B cell (primary cell): ENCODE measurements at places on chromosomes 2 and 18. TPM values are rescaled to one million over a fixed set of nuclear protein-coding genes. Genes with fewer than 3 reads are reported as not detected.

GRCh38 chr2:106096299-106097037, 97.6 kb downstream of the UXS1 start:
- no peaks in the 10 kb centered on the region for H3K27me3 ChIP-seq
- H3K27ac ChIP-seq: peak overlapping the region; percentile 59
- peak overlapping the region; percentile 38 for H3K4me3 ChIP-seq
- H3K4me1 ChIP-seq: peaks cover 32% of the 10 kb centered on the region
- DNase-seq: no peak

GRCh38 chr2:111046670-111047069, 74.0 kb upstream of the BCL2L11 start:
- H3K4me1 ChIP-seq: peaks cover 28% of the 10 kb centered on the region
- no peaks in the 10 kb centered on the region for H3K27me3 ChIP-seq
- no peak for DNase-seq
- no peak overlapping the region for H3K4me3 ChIP-seq
- H3K27ac ChIP-seq: no peak overlapping the region

DNA sequence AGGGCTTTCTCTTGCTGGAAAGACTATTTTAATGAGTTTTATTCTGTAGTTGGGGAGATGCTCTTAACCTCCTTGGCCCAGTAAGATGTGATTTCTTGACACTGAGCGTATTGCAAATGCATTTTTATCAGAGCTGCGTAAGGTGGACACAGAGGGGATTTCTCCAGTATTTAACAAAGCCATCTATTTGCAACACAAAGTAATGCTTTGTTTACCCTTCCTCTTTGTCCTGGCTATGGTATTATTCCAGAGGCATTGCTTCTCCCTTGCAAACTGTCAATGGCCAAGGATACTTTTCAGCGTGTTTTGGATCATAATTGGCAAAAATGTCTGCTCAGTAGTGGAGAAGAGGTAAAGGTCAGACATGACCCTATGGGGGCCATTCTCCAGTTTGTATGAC, 90.8 kb upstream of the PIK3C3 start:
- H3K36me3 ChIP-seq: no peaks in the 10 kb centered on the region
- no peaks in the 10 kb centered on the region for H3K27me3 ChIP-seq

DNA sequence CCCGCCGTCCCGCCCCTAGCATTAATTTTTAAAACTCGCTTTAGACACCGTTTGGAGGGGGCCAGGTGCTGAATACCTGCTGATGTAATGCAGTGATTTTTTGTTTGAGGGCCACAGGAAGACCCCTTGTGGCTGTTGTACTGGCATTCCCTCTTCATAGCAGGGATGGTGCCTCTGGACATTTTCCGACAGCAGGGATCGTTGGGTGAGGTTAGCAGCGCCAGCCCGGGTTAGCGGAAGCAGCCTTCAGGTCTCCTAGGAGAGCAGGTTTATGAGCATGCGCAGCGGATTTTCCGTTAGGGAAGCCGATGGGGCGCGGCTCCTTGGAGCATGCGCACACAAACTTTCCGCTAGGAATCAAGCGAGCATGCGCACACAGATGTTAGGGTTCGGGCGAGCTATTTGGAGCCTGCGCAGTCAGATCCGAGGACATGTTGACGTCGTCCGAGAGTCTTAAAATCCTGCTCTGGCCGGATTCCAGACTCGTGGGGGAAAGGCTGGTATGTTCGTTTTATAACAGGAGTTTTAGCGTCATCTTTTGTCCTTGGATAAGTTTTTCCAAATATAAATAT, 17.2 kb upstream of the C2orf74 start:
- no peaks in the 10 kb centered on the region for H3K27me3 ChIP-seq
- H3K4me1 ChIP-seq: peaks cover 8% of the 10 kb centered on the region
- peak overlapping the region; percentile 88 for H3K4me3 ChIP-seq
- peaks cover 2% of the 10 kb centered on the region for H3K36me3 ChIP-seq

GRCh38 chr18:36329684-36330434, 32.3 kb downstream of the FHOD3 start:
- H3K27me3 ChIP-seq: peaks cover 6% of the 10 kb centered on the region
- no peak overlapping the region for H3K27ac ChIP-seq

- H3K4me1 ChIP-seq: no peaks in the 10 kb centered on the region
- no peaks in the 10 kb centered on the region for H3K36me3 ChIP-seq
- no peak overlapping the region for H3K4me3 ChIP-seq
- no peaks in the 10 kb centered on the region for H3K27me3 ChIP-seq
Measured at GRCh38 chr2:202317080-202317857, 51.7 kb downstream of the NOP58 start.

- no peaks in the 10 kb centered on the region for H3K4me1 ChIP-seq
- no peaks in the 10 kb centered on the region for H3K27me3 ChIP-seq
- H3K36me3 ChIP-seq: no peaks in the 10 kb centered on the region
- no peak for DNase-seq
- H3K4me3 ChIP-seq: no peak overlapping the region
Measured at GRCh38 chr18:33097126-33097525, 324.3 kb upstream of the KLHL14 start.

GRCh38 chr2:189298038-189298437, 118.5 kb upstream of the COL5A2 start:
- no peaks in the 10 kb centered on the region for H3K4me1 ChIP-seq
- no peak overlapping the region for H3K27ac ChIP-seq
- H3K36me3 ChIP-seq: no peaks in the 10 kb centered on the region
- no peak for DNase-seq

- peaks cover 28% of the 10 kb centered on the region for H3K4me1 ChIP-seq
- H3K36me3 ChIP-seq: no peaks in the 10 kb centered on the region
- H3K27me3 ChIP-seq: no peaks in the 10 kb centered on the region
Measured at GRCh38 chr18:50880119-50880465, 1.2 kb downstream of the ME2 start.

DNA sequence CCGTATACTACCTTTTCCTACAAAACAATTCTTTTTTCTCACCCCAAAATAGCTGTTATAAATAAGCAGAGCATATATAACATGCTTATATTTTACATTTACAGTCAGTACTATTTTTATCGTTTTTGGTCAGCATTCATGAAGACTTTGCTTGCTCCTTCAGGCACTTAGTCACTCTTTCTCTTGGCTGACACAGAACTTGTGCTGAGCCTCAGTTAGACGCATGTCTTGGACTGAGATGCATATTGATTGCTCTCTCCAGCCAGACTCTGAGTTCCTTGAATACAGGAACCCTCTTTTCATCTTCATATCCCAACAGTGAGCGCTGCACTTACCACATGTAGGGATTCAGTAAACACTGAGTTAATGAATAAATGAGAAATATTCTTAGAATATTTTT, 158.3 kb downstream of the RTN4 start:
- no peak overlapping the region for H3K27ac ChIP-seq
- H3K27me3 ChIP-seq: no peaks in the 10 kb centered on the region
- H3K4me1 ChIP-seq: no peaks in the 10 kb centered on the region
- DNase-seq: no peak

DNA sequence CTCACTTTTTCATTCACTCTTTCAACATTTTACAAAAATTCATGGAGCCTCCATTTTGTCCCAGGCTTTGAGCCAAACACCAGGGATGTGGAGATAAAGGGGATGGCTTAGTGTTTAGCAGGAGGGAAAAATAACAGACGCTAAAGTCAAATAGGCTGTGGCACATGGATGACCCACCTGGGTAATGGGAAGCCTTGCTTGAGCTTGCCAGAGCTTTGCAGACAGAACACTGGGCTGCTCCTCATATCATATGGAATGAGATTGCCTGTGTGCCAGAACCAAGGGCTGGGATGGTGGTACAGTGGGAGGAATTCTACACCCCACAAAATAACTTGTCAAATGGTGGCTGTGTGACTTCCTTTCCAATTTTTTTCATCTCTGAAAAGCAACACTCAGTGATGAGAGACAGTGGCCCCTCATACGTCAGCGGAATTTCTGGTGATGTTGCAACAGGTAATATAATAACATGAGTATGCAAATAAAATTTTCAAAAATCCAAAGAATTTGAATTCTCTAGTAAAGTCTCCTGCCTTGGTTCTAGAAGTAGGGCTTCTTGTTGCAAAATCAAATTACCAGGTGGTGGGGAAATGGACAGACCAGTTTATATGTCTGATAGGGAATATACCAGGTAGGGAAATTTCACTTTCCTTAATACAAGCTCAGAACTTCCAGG, 252.9 kb downstream of the CLIP4 start:
- no peaks in the 10 kb centered on the region for H3K27me3 ChIP-seq
- H3K4me1 ChIP-seq: no peaks in the 10 kb centered on the region
- H3K4me3 ChIP-seq: no peak overlapping the region
- H3K36me3 ChIP-seq: no peaks in the 10 kb centered on the region
- H3K27ac ChIP-seq: no peak overlapping the region
- DNase-seq: no peak

GRCh38 chr2:233928594-233929351, 11.6 kb downstream of the TRPM8 start:
- H3K27ac ChIP-seq: no peak overlapping the region
- H3K36me3 ChIP-seq: no peaks in the 10 kb centered on the region
- H3K4me1 ChIP-seq: no peaks in the 10 kb centered on the region
- H3K4me3 ChIP-seq: no peak overlapping the region

- no peaks in the 10 kb centered on the region for H3K27me3 ChIP-seq
- DNase-seq: no peak
- H3K27ac ChIP-seq: no peak overlapping the region
Measured at GRCh38 chr2:119254601-119255080, 31.0 kb downstream of the STEAP3 start.

DNA sequence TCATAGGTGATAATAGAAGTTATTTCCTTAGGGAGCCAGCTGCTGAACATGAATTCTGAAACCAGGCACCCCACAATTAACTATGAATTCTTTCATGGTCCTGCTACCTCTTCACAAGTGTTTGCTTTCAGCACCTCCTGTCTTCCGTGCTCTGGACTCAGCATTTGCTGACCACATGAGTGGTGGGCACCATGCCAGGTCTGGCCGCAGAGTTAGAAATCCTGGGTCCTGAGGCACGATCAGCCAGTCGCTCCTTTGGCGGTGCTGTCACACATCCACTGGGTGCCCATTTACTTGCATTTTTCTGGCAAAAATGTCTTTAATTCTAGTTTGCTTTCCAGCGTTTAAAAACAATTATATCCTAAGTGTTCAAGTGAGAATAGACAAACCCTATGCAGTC, 196.4 kb upstream of the PXDN start:
- H3K4me3 ChIP-seq: no peak overlapping the region
- H3K27ac ChIP-seq: no peak overlapping the region
- no peaks in the 10 kb centered on the region for H3K36me3 ChIP-seq
- DNase-seq: no peak
- no peaks in the 10 kb centered on the region for H3K4me1 ChIP-seq
- no peaks in the 10 kb centered on the region for H3K27me3 ChIP-seq

DNA sequence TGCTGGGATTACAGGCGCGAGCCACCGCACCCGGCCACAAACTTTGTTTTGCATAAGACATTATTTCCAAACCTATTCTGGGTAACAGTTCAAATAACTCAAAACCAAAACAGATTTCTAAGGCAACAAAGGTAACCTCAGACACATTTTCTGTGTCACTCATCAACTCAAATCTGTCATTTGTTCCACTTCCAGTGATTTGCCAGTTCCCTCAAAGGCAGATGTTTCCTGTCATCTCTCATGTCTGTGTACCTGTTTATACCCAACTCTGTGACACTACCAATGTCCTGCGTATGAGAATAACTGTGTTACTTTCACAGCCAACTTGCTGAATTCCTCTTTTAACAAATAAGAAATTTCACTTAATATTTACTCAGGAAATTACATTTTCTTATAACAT, 54.4 kb downstream of the SCN3A start:
- peak; percentile 57 for DNase-seq
- no peaks in the 10 kb centered on the region for H3K4me1 ChIP-seq
- no peak overlapping the region for H3K4me3 ChIP-seq

- no peak overlapping the region for H3K4me3 ChIP-seq
- peak overlapping the region; percentile 51 for H3K27ac ChIP-seq
Measured at GRCh38 chr2:42775186-42775585, 11.3 kb upstream of the OXER1 start.

DNA sequence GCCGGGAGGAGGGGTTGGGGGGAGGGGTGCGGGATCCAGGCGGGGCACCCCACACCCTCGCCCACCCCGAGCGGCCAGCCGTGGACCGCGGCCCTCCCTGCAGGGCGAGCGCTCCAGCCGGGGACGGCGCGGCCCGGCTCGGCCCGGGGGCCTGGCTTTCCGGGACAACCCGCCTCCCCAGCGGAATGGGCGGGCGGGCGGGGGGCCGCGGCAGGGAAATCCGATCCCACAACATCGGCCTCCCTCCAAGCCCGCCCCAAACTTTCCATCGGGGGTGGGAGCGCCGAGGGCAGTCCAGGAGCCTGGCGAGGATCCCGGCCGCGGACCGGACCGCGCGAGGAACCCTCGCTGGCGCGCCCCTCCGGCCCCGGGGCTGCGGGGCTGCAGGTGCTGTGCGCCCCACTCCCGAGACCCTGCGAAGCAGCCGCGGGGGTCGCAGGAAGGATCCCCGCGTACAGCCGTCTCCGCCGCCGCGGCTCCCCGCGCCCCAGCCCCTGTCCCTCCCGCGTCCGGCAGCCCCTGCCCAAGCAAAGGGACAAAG, 529 bp downstream of the SEMA4C start:
- H3K4me1 ChIP-seq: peaks cover 35% of the 10 kb centered on the region
- no peak overlapping the region for H3K4me3 ChIP-seq
- no peak overlapping the region for H3K27ac ChIP-seq
- H3K27me3 ChIP-seq: no peaks in the 10 kb centered on the region

- H3K4me1 ChIP-seq: no peaks in the 10 kb centered on the region
- DNase-seq: no peak
- peaks cover 1% of the 10 kb centered on the region for H3K36me3 ChIP-seq
- H3K4me3 ChIP-seq: no peak overlapping the region
Measured at GRCh38 chr2:147916723-147917122, 71.9 kb downstream of the ACVR2A start.

DNA sequence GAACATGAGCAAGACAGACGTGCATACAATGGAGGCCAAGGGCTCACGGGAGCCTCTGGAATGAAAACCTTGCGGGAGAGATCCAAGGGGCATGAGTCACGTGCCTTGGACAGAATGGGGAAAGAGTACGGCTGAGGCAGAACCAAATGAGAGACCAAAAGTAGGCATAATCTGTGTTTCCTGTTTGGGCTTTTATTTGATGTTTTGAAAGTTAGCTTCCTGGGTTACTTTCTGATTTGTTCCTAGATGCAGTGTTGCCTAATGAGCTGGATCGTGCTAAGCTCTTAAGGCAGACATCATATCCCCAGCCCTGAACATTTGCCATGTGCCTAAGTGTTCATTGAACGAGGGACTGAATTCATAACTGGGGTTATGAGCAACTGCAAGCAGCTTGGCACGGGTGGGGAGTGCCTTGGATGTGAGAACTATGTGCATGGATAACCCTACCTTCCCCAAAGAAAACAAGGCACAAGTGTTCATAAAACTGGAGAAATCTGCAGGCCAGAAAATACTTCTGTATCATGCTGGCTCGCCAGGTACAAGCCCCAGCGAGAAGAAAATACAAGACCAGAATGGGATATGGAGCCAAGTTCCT, 60.3 kb upstream of the RPL31 start:
- no peaks in the 10 kb centered on the region for H3K36me3 ChIP-seq
- no peaks in the 10 kb centered on the region for H3K4me1 ChIP-seq
- H3K27ac ChIP-seq: no peak overlapping the region
- DNase-seq: no peak
- no peak overlapping the region for H3K4me3 ChIP-seq

CCDC68 gene
- 0.01 and 0.16 TPM in 2 replicates for polyA plus RNA-seq

SFTPB gene
- polyA plus RNA-seq: not detected in 2 replicates

MRPL33 gene
- 14.4 and 32.4 TPM in 2 replicates for polyA plus RNA-seq

GPR35 gene
- polyA plus RNA-seq: 9.6 and 14.0 TPM in 2 replicates

CDH2 gene
- polyA plus RNA-seq: not detected in 2 replicates

PPP1R1C gene
- polyA plus RNA-seq: not detected in 2 replicates

FOXD4L1 gene
- polyA plus RNA-seq: 0.12 TPM in 1 of 2 replicates, not detected in the other

RBKS gene
- polyA plus RNA-seq: 9.2 and 26.7 TPM in 2 replicates

FOSL2 gene
- 2.5 and 6.1 TPM in 2 replicates for polyA plus RNA-seq

RTKN gene
- 5.1 TPM in 2 replicates for polyA plus RNA-seq

REEP1 gene
- not detected in 2 replicates for polyA plus RNA-seq

TMEM178A gene
- polyA plus RNA-seq: 0.69 and 1.4 TPM in 2 replicates

REG3A gene
- not detected in 2 replicates for polyA plus RNA-seq

COBLL1 gene
- polyA plus RNA-seq: 29.0 and 45.1 TPM in 2 replicates

GRHL1 gene
- polyA plus RNA-seq: 0.25 and 0.84 TPM in 2 replicates

CLEC4F gene
- polyA plus RNA-seq: 0.20 TPM in 1 of 2 replicates, not detected in the other
